NCI-H187 (cell line): ENCODE measurements at places on chromosomes 3 and 15.

DNA sequence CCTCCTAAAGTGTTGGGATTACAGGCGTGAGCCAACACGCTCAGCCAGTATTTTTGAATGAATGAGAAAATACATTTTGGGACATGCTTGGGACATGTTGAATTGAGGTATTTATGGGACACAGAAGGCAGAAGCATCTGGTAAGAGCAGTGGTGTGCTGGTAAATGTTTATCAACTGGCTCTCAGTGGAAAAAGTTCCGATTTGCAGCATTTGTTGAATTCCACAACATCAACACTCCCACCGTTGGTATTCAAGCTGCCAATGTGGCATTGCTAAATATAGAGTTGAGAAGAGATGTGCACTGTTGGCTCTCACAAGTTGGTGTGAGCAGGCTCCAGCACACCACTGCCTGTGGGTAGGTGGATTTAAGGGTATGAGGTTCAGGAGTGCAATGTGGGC is 35.8 kb upstream of the LRRFIP2 start:
- DNase-seq = no peak

DNA sequence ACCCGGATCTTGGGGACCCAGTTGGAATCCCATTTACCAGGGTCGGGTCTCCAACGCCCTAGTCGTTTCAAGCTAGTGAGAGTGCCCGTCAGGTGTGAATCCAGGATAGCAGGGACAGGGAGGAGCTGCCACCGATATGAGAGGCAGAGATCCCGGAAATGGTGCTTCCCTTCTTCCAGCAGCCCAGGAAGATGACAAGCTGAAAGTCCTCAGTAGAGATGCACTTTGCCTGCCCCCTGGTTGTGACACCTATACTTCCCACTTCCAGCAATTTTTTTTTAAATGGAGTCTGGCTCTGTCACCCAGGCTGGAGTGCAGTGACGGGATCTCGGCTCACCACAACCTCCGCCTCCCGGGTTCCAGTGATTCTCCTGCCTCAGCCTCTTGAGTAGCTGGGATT is 503.0 kb downstream of the NTRK3 start:
- no peak for DNase-seq

GRCh38 chr15:44081026-44082013 is 113.8 kb downstream of the FRMD5 start:
- DNase-seq = no peak

GRCh38 chr3:141708367-141708766 is 29.7 kb upstream of the RNF7 start:
- no peak for DNase-seq

- no peak for DNase-seq
Observed at GRCh38 chr15:81166636-81167305, 29.9 kb upstream of the IL16 start.

DNA sequence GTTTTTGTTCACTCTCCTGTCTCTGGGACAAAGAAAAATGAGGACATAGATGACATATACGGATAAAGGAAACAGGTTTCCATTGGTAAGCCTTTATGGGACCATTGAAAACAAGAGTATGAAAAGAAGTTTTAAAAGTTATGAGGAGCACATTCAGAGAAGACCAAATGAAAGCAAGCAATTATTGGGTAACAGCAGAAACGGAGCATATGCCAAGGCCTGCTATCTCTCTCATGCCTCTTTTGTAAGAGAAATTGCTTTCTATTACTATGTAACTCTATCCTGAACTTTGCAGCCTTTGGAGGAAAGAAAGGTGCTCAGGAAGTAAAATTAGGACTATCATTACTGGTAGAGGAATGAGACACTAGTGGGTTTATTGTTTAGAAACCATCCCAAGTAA is 14.9 kb upstream of the DPH6 start:
- DNase-seq = no peak

DNA sequence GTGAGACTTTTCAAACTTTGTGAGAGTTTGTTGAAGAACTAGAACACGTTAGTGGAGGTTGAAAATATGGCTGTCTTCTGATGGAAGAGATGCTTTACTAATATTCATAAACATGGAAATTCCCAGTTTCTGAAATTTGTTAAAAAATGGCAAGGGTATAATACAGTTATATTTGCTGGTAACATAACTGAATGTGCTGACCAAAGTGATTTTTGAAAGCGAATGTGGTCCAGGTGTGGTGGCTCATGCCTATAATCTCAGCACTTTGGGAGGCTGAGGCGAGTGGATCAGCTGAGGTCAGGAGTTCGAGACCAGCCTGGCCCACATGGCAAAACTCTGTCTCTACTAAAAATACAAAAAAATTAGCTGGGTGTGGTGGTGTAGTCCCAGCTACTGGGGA is 18.1 kb downstream of the FXR1 start:
- DNase-seq = no peak

DNA sequence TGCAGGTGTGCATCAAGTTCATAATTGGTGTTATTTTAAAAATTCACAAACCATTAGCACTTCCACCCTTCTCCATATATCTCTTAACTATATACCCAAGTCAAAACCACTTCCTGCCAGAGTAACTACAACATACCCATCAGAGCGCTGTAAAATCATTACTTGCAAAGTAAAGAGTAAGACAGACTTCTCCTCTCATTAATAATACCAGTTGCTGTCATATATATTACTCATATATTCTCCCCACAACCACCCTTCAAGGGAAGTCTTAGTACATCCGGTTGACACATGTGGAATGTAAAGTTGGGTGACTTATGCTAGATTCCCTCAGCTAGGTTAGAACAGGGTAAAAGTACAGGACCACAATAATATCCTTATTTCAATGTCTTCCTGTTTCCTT is 5.6 kb downstream of the TERC start:
- no peak for DNase-seq

GRCh38 chr3:190686011-190686410 is 172.1 kb downstream of the IL1RAP start:
- DNase-seq = no peak

DNA sequence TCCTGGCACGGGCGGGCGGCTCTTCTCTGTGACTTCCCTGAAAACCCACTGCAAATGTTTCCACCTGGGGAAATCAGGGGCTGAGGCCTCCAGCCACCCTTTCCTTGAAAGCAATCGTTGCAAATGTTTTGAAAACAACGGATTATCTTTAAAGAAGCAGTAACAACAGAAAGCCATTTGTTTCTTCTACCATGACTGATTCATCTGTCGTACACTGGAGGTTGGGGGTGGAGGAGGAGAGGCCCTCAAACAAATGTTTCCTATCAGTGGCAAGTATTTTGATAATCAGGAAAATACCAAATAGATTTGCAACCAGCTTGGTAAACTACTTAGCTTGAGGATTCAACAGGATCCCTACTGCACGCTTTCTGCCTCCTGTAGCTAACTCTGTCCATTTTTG is 114.9 kb downstream of the PDZRN3 start:
- DNase-seq = no peak

DNA sequence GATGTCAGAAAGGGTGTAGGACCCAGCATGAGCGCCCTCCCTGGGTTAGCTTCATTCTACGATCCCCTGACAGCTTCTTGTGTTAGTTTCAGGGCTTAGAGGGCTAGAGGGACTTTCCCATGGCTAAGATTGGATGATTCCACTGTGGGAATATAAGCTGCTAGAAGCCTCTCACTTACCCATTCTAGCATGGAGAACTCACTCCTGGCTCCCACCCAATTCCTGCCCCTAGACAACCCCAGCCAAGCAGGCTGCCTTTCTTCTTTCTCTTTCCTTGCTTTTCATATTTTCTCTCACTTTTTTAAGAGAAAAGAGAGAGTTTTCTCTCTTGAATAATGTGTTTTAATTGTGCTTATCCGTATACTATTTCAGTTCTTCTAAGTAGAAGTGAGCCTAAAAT is 335.1 kb upstream of the CNTN6 start:
- no peak for DNase-seq

- no peak for DNase-seq
Observed at GRCh38 chr15:68672781-68673205, 94.0 kb downstream of the CORO2B start.

DNA sequence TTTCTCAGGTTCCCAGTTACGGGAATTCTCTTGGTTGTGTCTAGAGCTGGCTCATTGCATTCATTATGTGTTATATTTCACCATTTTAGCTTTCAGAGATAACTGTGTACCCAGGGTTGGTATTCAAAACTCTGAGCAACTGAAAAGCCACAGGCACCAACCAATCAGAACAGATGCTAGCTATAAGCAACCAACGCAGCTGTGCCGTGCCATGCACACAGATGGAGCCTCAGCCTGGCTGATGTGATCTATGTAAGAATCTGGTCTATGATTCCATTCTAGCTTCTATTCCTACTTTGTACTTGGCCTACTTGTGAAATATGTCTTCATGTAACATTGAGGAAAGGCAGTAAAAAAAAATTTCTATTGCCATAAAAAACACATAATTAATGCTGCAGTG is 95.0 kb upstream of the CCDC80 start:
- DNase-seq = no peak

DNA sequence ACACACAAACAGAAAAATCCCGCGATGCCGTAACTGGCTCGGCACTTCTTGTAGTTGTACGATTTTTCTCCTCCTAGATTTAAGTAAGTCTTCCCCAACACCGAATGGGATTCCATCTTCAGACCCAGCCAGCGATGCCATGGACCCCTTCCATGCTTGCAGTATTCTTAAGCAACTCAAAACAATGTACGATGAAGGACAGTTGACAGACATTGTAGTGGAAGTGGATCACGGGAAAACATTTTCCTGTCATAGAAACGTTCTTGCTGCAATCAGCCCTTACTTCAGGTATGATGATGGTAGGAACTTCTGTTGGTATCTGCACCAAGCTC is 763 bp downstream of the KBTBD8 start:
- no peak for DNase-seq

GRCh38 chr3:75242012-75242735 is 422.0 kb upstream of the FRG2C start:
- no peak for DNase-seq

DNA sequence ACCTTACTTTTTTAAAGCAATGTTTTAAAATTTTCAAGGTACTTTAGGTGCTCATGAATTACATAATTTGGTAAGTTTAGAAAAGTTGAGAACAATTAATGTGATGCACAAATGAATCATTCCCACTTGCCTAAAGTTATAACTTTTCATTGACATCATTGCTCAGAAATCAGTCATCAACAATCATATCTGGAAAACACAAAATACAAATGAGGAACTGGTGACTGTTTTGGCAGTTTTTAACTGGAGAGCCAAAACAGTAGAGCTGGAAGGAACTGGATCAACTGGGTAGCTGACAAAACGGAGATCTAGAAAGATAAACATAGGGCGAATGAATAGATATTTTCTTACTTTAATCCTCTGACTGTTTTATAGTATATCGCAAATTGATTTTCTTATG is 767.1 kb downstream of the IGSF11 start:
- no peak for DNase-seq

DNA sequence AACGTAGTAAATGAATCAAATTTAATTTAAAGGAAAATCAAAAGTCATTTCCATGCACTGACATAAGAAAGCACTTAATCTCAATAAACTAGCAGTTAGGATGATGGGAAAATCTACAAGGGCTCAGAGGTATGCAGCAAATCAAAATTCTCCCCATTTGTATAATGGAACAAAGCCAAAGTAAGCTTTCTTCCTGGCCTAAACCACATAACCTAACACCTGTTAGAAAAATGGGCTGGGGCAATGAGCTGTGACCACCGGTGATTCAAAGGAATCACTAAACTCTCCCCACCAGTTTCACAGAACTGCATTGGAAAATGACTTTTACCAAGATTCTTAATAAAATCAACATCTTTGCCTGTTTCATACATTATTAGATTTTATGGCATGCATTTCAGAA is 1024.3 kb downstream of the FHIT start:
- DNase-seq = no peak

- DNase-seq = no peak
Observed at GRCh38 chr15:43294091-43294706, 27.5 kb upstream of the TGM5 start.
